ENCODE measurements at places on chromosomes 4 and X.

GRCh38 chrX:7316280-7316679 is 168.3 kb upstream of the PUDP start:
- DNase-seq = no peak

GRCh38 chr4:17811078-17811603 is 362 bp downstream of the NCAPG start:
- peak; percentile 4 for DNase-seq

- DNase-seq = no peak
Observed at GRCh38 chr4:59818656-59819055, 1381.5 kb upstream of the ADGRL3 start.

- DNase-seq = no peak
Observed at GRCh38 chr4:26001816-26002215, 87.8 kb downstream of the SMIM20 start.

DNA sequence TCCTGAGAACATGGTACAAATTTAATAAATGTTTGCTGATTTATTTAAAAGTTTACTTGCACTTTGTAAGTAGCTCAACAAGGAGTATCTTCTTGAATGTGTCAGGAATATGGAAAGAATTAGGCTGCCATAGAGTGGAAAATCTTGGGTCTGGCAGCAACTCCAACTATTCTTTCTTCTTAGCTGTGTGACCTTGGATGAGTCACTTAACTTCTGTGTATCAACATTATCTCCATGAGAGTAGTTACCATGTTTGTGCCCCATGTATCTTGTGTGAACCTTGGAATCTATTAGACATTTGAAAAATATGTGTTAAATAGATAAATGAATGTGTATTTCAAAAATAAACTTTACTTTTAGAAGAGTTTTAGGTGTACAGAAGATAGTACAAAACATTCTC is 348.8 kb downstream of the GBA3 start:
- no peak for DNase-seq
